Activated naive CD4-positive, alpha-beta T cell treated with anti-CD3 and anti-CD28 coated beads for 36 hours (primary cell): ENCODE measurements at places on chromosomes 16 and 17. TPM values are rescaled to one million over a fixed set of nuclear protein-coding genes. Genes with fewer than 3 reads are reported as not detected.

DNA sequence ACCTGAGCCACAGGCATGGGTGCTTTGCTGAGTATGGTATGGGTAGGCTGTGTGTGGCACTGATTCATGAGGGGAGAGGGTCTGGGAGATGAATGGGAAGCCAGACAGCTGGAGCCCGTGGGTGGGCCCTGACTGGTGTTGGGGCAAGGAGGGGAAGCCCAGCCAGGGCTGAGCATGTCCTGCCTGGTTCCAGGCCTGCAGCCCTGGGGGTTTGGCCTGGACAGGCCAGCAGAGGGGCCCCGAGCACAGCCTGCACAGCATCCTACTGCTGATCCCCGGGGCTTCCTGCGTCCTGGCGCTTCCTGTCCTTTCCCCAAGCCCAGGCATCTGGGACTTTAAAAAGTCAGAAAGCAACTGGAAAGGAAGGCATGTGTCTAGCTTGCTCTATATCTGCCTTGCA lies 4.6 kb upstream of the MVD start:
- no peak overlapping the region for H3K27ac ChIP-seq
- no peak for DNase-seq
- peaks cover 2% of the 10 kb centered on the region for H3K36me3 ChIP-seq
- peaks cover 4% of the 10 kb centered on the region for H3K4me1 ChIP-seq

GRCh38 chr16:19410435-19411171 lies 7.1 kb upstream of the TMC5 start:
- no peaks in the 10 kb centered on the region for H3K36me3 ChIP-seq
- H3K4me1 ChIP-seq: peaks cover 8% of the 10 kb centered on the region
- H3K27ac ChIP-seq: no peak overlapping the region

Gene ADGRG3
- total RNA-seq: not detected

DNA sequence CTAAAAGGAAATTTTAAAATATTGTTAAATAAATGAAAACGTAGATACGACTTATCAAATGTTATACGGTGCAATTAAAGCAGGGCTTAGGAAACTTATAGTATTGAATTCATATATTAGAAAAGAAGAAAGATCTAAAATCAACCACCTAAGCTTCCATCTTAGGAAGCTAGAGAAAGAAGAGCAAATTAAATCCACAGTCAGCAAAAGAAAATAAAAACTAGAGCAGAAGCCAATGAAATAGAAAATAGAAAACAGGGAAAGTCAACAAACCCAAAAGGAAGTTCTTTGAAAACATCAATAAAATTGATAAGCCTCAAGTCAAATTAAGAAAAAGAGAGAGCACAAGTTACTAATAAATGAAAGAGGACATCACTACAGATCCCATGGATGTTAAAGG lies 74.6 kb upstream of the CACNG5 start:
- peaks cover 25% of the 10 kb centered on the region for H3K36me3 ChIP-seq
- no peak for DNase-seq
- no peak overlapping the region for H3K4me3 ChIP-seq
- no peaks in the 10 kb centered on the region for H3K4me1 ChIP-seq
- H3K27me3 ChIP-seq: no peaks in the 10 kb centered on the region

DNA sequence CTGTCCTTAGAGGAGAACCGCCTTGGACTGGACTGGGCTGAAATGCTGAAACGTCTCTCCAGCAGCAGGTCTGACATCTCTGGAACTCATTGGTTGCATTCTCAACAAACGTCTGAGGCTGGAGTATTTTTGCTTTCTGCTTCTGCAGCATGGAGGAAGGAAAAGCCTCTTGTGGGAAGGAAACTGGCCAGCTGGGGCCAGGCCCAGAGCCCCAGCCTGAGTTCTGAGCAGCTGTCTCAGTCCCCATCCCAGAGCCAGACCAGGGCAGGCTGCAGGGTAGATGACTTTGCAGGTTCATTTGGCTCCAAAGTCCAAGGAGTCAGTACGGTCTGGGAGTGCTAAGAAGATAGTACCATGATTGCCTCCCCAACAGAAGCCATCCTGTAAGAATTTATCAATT lies 18.3 kb downstream of the TEKT3 start:
- peaks cover 10% of the 10 kb centered on the region for H3K27me3 ChIP-seq
- no peak overlapping the region for H3K4me3 ChIP-seq
- no peaks in the 10 kb centered on the region for H3K36me3 ChIP-seq
- no peak for DNase-seq

Gene ZMYND15
- total RNA-seq: not detected

GRCh38 chr16:29641561-29641960 lies 21.5 kb upstream of the SPN start:
- peaks cover 30% of the 10 kb centered on the region for H3K4me1 ChIP-seq
- peak; percentile 23 for DNase-seq
- no peaks in the 10 kb centered on the region for H3K36me3 ChIP-seq
- no peak overlapping the region for H3K4me3 ChIP-seq
- no peaks in the 10 kb centered on the region for H3K27me3 ChIP-seq
- no peak overlapping the region for H3K27ac ChIP-seq

DNA sequence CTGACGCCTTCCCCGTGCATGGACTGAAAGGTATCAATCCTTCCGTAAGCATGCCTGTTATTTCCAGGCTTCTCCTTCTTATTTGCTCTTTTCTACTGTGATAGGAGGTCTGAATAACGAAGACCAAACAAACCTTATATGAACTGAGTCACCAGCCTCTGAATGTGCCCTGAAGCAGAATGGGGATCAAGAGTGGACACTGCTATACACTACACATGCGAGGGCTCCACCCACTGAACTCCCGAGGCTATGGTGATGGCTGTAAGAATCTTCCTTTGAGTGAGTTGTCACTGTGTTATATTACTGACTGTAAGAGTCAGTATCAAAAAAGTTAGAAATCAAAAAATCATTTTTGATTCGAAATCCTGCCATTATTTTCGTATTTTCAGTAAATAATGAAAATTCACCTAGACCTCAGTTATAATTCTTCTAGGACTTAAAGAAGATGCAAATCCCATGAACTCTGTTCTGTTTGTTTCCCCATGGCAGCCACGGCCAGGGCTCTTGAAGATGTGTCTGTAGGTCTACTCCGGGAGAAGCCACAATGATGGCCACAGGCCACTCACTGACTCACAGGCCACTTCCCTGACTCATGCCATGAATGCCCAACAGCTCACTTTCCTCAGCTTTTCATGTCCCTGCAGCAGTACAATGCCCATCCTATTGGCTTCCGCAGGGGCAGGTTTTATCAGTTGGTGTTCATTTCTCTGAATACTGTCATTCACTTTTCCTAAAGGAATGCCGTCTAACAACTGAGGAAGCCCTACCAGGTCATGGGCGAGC lies 54.7 kb downstream of the ZZEF1 start:
- no peaks in the 10 kb centered on the region for H3K27me3 ChIP-seq
- peaks cover 13% of the 10 kb centered on the region for H3K4me1 ChIP-seq
- H3K4me3 ChIP-seq: no peak overlapping the region
- DNase-seq: no peak
- H3K27ac ChIP-seq: no peak overlapping the region

Gene PSME3IP1
- total RNA-seq: 110 TPM

DNA sequence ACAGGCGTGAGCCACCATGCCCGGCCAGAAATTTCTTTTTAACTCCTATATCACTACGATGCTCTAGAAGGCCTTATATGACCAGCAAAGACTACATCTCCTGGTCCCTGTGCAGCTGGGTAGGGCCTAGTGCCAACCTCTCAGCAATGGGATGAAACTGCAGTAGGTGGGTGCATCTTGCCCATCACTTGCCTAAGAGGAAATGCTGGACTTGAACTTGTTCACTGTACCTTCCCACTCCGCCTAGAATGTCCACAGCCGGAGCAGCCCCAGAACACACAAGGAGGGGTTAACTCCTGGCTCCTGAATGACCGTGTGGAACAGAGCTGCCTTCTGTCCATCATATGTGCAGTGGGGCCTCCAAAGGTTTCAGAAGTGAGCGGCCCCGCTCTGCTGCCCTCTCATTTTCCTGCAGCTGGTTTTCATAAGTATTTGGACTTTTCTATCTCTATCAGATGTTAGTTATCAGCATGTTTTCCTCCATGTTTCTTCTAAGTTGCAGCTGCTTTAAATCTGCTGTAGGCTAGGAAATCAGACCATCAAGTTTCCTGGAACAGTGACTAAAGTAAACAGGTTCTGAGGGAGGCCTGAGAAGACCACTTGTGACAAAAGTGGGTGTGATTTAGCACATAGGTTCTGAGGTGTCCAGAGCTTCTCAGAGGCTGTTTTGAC lies 52.5 kb downstream of the WSB1 start:
- no peaks in the 10 kb centered on the region for H3K36me3 ChIP-seq
- no peaks in the 10 kb centered on the region for H3K27me3 ChIP-seq
- H3K4me3 ChIP-seq: no peak overlapping the region
- H3K4me1 ChIP-seq: peaks cover 8% of the 10 kb centered on the region
- no peak overlapping the region for H3K27ac ChIP-seq

Gene GPR179
- total RNA-seq: 0.02 TPM

GRCh38 chr16:52114379-52114778 lies 432.6 kb downstream of the TOX3 start:
- no peaks in the 10 kb centered on the region for H3K27me3 ChIP-seq
- no peaks in the 10 kb centered on the region for H3K4me1 ChIP-seq
- no peak overlapping the region for H3K4me3 ChIP-seq
- DNase-seq: no peak

- H3K27me3 ChIP-seq: no peaks in the 10 kb centered on the region
- no peak overlapping the region for H3K27ac ChIP-seq
- H3K4me1 ChIP-seq: no peaks in the 10 kb centered on the region
- no peak overlapping the region for H3K4me3 ChIP-seq
- DNase-seq: no peak
Measured at GRCh38 chr16:83849421-83849820, 41.6 kb downstream of the HSBP1 start.

Gene ORC6
- 61.9 TPM for total RNA-seq

DNA sequence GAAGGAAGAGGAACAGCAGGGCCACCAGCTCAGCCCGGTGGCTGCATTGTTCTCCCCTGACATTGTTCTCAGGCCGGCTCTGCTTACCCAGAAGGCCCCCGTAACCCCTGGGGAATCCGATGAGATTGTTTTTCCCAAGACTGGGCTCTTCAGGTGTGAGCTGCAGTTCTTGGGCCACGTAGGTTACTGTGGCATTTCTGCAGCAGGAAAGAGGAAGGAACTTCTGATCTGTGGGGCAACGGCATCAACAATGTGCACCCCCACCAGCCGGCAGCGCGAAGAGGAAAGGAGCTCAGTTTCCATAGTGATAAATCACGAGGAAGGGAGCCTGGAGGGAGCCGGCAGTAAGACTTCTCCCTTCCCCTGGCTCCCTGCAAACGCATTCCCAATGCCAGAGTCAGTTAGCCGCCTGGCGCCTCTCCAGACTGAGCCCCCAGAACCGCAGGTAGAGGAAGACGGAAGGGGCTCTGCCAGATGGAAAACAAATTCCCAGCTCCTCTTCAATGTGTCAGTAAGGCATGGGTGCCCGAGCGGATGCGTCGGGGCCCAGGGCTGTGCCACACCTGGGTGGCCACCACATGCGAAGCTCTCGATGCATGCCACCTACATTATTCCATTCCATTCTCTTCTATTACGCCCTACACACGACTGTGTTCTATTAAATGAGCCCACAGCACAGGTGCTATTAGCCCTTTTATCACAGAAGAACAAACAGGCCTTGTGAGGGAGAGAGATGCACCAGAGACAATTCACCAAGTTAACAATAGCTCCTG lies 21.5 kb upstream of the PECAM1 start:
- no peaks in the 10 kb centered on the region for H3K27me3 ChIP-seq
- H3K4me3 ChIP-seq: peak overlapping the region; percentile 49
- no peak overlapping the region for H3K27ac ChIP-seq
- no peaks in the 10 kb centered on the region for H3K36me3 ChIP-seq
- H3K4me1 ChIP-seq: peaks cover 18% of the 10 kb centered on the region
- no peak for DNase-seq

GRCh38 chr17:48510761-48511604 lies 19.8 kb downstream of the HOXB1 start:
- H3K4me1 ChIP-seq: peaks cover 39% of the 10 kb centered on the region
- H3K36me3 ChIP-seq: no peaks in the 10 kb centered on the region
- peak; percentile 71 for DNase-seq
- H3K27me3 ChIP-seq: no peaks in the 10 kb centered on the region
- H3K4me3 ChIP-seq: peak overlapping the region; percentile 22

GRCh38 chr16:78065319-78065718 lies 34.1 kb upstream of the WWOX start:
- H3K4me1 ChIP-seq: no peaks in the 10 kb centered on the region
- H3K4me3 ChIP-seq: no peak overlapping the region
- peaks cover 4% of the 10 kb centered on the region for H3K27me3 ChIP-seq

Gene KCNH4
- total RNA-seq: 0.35 TPM

- no peak overlapping the region for H3K4me3 ChIP-seq
- peaks cover 16% of the 10 kb centered on the region for H3K27me3 ChIP-seq
- no peaks in the 10 kb centered on the region for H3K36me3 ChIP-seq
Measured at GRCh38 chr16:85759631-85760419, 8.9 kb upstream of the C16orf74 start.

Gene ADAP2
- total RNA-seq: 0.32 TPM

Gene GPR139
- total RNA-seq: not detected
